ENCODE measurements at places on chromosomes 4 and X.

GRCh38 chrX:153736071-153736820 is 11.6 kb downstream of the ABCD1 start:
- no peak for DNase-seq

DNA sequence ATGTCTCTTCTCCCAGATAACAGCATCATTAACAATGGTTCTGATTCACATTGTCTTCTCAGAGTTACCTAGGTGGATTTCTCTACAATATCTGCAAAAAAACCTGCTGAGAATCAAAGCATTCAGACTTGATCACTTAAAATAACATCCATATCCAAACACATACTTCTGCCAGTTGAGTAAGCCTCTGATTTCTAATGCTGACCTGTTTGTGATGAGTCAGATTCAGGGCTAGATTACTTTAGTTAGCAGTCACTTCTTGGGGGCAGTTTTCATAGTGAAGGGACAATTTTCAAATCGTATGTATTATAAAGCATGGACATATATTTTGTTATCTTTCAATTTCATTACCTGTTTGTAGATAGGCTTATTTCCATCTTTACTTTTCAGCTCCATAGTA is 35.5 kb downstream of the CCNI start:
- peak; percentile 81 for DNase-seq

- DNase-seq = no peak
Measured at GRCh38 chrX:93868289-93868965, 194.4 kb downstream of the FAM133A start.

GRCh38 chr4:128916832-128917231 is 107.3 kb downstream of the JADE1 start:
- DNase-seq = no peak

- DNase-seq = peak; percentile 12
Measured at GRCh38 chrX:55907968-55908607, 190.5 kb downstream of the RRAGB start.

DNA sequence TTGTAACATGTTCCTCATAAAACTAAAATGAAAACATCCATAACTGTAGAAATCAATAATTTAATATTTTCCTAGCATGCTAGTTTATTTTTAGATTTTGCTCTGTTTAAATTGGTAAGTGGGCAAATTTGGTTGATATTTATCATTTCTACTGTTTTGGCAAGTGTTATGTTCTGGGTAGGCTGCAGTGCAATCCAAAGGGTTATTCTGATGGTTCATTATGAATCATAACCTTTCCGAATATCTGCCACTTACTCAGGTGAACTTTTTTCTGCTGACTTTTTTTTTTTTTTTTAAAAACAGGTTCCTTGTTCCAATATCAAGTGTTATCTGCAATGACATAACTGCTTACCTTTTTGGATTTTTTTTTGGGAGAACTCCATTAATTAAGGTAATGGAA is 52.0 kb downstream of the CDS1 start:
- DNase-seq = no peak

DNA sequence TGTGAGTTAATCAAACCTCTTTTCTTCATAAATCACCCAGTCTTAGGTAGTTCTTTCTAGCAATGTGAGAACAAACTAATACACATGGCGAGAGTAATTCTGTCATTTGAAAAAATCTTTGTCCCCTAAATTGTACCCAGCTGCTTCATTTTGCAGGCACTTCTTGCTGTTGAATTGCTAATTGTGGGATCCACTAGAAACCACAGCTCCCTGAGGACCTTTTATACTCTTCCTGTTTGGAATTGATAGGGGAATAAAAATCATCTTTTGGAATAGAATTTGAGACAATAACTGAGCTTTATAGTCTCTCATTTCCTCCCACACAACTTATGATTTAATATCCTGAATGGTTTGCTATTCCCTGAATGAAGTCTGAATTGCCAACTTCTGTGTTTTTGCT is 170.2 kb downstream of the PACRGL start:
- DNase-seq = no peak

- DNase-seq = no peak
Measured at GRCh38 chr4:156247470-156247869, 293.8 kb upstream of the CTSO start.

- no peak for DNase-seq
Measured at GRCh38 chr4:111788099-111788498, 357.2 kb upstream of the FAM241A start.

DNA sequence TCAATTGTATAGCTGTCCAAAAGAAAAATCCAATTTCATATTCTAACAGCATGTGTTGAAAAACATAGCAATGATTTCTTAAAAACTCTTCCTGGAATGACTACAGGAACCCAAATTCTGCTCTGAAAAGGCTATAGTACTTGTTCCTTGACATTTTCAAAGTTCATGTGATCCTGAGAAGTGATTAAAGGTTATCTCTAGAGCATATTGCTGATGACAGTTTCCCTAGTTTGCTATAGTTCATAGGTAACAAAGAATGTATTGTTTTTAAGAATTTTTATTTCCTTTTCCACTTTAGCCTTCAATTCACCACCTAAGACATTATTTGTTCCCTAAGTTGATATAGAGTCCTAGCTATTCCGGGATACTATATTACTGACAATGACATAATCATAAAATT is 1614.6 kb downstream of the PCDH7 start:
- no peak for DNase-seq

DNA sequence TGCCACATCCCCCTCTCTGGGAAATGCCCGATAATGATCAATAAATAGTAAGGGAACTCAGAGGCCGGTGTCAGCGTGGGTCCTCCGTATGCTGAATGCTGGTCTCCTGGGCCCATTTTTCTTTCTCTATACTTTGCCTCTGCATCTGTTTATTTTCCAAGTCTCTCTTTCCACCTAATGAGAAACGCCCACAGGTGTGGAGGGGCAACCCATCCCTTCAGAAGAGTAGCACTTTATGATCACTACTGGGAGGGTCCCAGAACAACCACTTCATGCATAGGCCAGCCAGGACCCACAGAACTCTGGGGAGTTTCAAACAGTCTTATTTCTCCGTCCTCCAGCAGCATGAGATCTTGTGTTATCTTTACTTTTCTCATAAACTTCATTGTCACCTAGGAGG is 100.1 kb downstream of the CEP44 start:
- no peak for DNase-seq

- no peak for DNase-seq
Measured at GRCh38 chr4:98997166-98997565, 1.6 kb downstream of the METAP1 start.

- DNase-seq = peak; percentile 61
Measured at GRCh38 chr4:20723019-20723418, 22.8 kb downstream of the PACRGL start.

DNA sequence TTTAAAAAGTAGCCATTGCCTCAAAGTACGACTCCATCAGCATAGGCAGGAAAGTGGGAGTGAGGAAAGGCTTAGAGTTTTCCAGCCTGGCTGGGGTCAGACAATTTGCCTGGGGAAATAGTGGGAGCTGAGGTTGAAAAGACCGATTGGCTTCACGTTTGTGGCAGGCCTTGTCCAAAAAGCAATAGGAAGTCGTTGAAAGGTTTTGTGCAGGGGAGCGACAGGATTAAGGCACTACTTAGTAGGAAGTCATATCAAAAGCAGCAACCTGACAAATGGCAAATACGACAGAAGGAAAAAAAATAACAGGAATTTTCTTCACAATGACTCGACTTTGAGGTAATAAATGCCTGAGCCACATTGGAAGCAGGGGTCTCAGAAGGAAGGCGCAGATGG is 691 bp upstream of the EREG start:
- DNase-seq = no peak

- no peak for DNase-seq
Measured at GRCh38 chr4:87031920-87032319, 97.1 kb downstream of the AFF1 start.

- DNase-seq = no peak
Measured at GRCh38 chr4:124343661-124344171, 368.8 kb downstream of the ANKRD50 start.
